Right renal pelvis (tissue), 4 donors: ENCODE measurements at places on chromosomes 5 and 9. TPM values are rescaled to one million over a fixed set of nuclear protein-coding genes. Genes with fewer than 3 reads are reported as not detected.

DNA sequence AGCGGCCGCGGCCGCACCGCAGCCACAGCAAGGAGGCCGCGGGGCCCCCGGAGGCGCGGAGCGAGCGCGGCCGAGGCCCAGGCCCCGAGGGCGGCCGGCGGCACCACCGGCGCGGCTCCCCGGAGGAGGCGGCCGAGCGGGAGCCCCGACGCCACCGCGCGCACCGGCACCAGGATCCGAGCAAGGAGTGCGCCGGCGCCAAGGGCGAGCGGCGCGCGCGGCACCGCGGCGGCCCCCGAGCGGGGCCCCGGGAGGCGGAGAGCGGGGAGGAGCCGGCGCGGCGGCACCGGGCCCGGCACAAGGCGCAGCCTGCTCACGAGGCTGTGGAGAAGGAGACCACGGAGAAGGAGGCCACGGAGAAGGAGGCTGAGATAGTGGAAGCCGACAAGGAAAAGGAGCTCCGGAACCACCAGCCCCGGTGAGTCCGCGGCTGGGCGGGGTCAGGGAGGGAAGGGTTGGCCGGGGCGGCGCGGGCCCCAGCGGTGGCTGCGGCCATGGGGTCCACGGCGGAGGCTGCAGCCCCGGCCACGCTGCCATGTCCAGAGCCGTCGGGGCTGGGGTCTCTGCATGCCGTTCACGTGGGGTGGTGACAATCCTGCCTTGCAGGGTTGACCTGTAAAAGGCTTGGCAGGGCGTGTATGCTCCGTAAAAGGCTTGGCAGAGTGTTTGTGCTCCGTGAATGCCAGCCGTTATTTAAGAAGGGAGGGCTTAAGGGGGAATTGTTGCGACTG, 146.0 kb downstream of the CACNA1B start:
- no peak for DNase-seq

- DNase-seq, result no peak
Observed at GRCh38 chr9:123835821-123836220, 94.1 kb downstream of the DENND1A start.

The TICAM2 gene
- polyA plus RNA-seq, result 5.5 TPM

The PFN3 gene
- 0.50 TPM for polyA plus RNA-seq

GRCh38 chr9:137759649-137760321, 117.8 kb upstream of the CACNA1B start:
- no peak for DNase-seq
